H54 (cell line): ENCODE measurements at places on chromosomes 2 and 18.

GRCh38 chr2:222358876-222359275 lies 60.1 kb upstream of the PAX3 start:
- no peak for DNase-seq

DNA sequence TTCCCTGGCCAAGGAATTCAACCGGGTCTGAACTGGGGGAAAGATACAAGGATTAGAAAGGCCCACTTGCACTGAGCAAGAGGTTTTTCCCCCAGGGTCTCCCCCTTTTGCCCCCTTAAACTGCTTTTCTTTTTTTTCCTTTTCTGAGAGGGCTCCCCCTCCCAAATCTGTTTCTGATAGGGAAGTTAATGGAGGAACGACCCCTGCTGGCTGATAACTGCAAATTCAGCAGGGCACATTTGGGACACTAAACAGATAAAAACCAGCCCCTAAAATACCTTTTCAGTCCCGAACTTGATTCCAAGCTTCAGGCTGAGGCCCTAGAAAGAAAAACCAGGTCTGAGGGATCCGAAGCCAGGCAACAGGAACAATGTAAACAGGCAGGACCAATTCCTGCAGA lies 1012.4 kb upstream of the CRIM1 start:
- no peak for DNase-seq

GRCh38 chr2:216619411-216620393 lies 13.5 kb upstream of the IGFBP2 start:
- DNase-seq: no peak

DNA sequence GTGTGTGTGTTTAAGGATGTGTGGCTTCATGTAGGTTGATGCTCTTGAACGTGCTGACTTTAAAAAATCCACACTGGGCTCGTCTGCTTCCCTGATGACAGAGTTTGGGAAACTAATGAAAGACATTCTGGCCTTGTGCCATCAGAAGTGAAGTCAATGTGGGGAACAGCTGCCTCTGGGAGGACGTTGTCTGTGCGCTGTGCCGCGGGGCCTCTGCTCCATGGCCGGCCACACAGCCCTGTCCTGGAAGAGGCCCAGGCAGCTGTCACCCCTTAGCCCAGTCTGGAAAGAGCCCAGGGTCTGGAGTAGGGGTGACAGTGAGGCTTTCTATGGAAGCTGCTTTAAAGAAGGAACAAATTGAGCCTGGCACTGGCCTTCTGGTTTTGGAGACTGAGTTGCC lies 155.8 kb downstream of the SH3RF3 start:
- DNase-seq: no peak

GRCh38 chr2:7973801-7974480 lies 707.9 kb upstream of the ID2 start:
- no peak for DNase-seq

GRCh38 chr2:169672406-169672805 lies 21.8 kb downstream of the CFAP210 start:
- no peak for DNase-seq

DNA sequence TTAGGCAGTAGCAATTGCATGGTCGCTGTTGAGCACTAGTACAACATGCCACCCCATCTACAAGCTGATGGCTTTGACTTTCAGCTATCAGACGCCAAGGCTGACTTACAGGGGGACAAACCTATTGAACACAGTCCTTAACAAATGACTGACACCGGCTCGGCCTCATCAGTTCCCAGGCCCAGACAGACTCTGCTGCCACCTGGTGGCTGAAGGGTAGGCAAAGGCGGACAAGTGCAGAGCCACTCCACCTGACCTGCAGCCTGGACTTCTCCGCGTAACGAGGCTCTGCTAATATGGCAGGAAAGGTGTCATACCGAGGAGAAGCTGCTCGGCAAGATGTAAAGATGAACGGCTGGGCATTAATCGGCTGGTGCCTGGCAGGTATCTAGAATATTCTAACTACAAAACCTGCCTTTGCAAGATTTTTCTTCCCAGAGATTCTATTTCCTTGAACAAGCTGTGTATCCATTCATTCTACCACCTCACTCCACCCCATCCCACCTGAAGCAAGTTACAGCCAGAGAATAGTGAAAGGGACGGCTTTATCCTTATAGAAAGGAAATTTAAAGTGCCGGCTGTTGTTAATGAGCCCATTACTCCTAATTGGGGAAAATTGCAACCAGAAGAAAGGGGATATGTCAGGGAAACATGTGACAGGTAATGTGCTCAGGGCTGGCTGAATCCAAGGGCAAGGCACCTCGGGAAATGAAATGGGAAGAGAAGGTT lies 67.4 kb downstream of the STEAP3 start:
- peak; percentile 59 for DNase-seq

GRCh38 chr2:176126929-176127773 lies 2.4 kb upstream of the HOXD8 start:
- no peak for DNase-seq

DNA sequence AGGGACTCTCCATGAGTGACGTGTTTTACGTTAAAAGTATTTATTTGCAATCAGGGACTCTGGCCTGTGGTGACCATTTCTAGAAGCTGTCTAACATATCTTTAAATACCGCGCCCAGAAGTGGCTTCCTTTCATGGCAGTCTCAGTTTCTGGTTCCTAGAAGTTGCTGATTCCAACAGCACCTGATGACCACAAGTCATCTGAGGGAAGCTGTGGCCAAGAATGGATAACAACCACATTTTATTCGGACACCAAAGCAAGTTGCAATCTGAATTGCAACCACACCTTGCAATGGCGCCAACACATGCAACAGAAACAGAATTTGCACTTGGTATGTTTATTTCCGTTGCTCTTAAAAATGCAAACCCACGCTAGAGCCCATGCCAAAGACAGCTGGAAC lies 33.1 kb downstream of the MEX3C start:
- no peak for DNase-seq

DNA sequence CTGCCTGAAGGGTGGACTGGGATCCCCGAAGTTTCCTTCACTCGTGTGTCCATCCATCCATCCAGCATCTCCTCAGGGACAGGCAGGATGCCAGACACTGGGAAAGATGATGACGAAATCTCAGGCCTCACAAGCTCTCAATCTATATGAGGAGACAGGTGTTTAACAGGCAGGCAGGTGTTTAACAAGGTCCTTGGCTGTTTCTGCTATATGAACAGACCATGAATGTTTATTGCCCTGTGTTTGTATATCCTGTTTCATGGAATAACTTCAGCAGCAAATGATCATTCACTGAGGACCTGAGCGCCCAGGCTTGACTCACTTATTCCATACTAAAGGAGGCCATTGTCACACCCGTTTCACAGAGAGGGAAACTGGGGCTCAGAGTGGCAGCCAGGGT lies 685.8 kb upstream of the HS6ST1 start:
- no peak for DNase-seq

DNA sequence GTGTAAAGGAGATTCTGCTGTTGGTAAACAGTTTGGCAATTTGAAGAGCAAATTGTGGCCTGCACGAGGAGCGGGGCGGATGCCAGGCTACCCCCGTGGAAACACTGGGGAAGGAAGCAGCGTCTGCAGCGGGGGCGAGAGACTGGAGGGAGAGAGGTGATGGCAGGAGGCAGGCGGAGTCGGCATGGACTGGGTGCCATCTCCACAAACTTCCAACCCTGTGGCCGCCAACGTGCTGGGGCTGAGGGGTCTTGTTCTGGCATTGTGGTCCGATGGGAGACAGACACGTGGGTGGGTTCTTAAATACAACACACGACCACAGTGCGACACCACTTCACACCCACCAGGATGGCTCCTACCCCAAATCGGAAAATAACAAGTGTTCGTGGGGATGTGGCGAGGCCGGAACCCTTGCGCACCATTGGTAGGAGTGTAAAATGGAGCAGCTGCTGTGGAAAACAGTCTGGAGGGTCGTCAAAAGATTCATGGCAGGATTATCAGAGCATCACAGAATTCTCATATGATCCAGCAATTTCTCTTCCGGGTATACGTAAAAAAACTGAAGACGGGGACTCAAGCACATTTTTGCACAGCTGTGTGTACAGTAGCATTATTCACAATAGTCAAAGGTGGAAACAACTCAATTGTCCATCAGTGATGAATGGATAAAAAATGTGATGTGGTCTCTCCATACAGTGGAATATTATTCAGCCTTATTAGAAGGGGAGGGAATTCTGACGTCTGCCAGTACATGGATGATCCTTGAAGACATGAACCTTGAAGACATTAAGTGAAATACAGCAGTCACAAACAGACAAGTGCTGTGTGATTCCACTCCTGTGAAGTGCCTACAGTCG lies 82.4 kb upstream of the HPCAL1 start:
- DNase-seq: no peak

DNA sequence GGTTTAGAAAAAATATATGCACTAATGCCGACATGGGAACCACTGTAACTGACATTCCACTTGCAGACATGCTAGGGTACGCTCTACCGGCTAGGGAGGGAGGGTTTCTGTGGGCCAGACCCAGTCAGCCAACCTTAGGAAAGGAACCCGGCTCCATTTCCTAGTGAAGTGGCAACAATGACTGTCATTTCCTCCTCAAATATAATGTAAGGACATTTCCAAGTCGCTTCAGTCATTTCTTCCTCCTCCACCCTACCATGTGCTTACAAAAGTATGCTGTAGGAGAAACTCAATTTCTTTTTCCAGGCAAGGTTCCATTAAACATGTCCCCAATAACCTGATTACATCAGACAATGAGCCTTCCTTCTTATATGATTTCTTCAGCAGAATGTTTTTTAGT lies 64.3 kb upstream of the PSMD14 start:
- DNase-seq: no peak

DNA sequence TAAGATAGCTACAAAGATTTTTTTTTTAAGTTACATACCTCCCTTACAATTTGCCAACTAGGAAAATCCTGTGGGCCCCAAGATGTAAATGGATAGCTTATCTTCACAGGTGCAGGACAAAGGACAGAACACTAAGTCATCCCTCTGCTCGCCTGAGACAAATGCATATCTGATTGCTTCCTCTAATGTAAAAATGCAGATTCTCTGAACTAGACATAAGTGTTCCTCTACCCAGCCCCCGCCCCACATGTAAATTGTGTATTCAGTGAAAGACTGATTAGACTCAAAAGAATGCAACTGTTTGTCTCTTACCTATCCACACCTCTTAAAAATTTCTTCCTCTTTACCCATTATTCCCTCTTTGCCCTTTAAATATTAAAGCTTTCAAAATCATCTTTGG lies 96.5 kb downstream of the CYP26B1 start:
- DNase-seq: no peak

GRCh38 chr2:145910416-145910815 lies 1390.5 kb upstream of the ZEB2 start:
- DNase-seq: no peak

- no peak for DNase-seq
Measured at GRCh38 chr2:68379184-68379708, 14.2 kb downstream of the PLEK start.

DNA sequence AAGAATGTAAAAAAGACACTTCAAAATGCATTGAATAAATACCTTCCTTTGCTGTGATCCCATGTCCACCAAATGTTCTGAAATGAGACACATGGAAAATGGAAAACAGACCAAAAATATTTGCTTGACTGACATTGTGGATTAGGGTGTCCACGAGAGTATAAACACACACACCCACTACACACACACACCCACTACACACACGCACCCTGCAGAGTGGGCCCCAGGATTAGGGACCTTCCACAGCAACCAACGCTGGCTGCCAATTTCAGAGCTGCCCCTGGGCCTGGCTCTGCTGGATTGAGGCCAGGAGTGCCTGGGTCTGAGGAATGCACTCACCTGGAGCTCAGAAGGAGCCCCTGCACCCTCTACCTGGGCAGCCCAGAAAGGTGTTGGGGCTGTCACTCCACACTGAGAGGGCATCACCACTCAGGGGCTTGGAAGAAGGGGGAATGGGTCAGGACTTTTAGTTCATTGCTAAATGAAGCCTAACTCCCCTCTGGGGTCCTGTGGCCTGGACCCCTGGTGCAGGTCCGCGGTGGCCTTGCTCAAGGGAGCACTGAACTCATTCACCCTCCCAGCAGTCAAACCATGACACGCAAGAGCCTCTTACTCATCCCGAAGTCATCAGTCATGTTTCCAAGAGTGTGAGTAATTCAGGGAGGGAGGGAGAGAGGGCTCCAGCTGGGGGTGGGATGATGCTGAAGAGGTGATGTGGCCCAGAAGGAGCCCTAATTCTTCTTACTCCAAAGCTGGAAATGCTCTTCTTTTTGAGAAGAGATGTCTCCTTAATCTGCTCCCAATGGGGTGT lies 50.2 kb upstream of the PLB1 start:
- DNase-seq: peak; percentile 82

DNA sequence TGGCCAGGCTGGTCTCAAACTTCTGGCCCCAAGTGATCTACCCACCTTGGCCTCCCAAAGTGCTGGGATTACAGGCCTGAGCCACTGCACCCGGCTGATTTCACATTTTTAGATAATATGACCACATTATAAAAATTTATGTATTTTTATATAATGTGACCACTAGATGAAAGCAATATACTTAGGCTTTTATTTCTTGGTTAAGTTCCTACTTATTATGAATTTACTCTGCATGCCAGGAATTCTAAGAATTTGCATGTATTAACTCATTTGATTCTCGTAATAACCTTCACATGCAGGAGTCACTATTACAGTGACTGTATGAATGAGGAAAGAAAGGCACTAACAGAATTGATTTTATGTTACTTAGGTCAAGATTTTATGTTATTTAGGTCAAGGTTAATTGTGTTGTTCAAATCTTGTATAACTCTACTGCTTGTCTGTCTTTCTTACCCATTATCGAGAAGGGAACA lies 25.6 kb upstream of the CASP8 start:
- DNase-seq: no peak

- DNase-seq: peak; percentile 21
Measured at GRCh38 chr2:201971531-201972228, 62.0 kb upstream of the FZD7 start.

DNA sequence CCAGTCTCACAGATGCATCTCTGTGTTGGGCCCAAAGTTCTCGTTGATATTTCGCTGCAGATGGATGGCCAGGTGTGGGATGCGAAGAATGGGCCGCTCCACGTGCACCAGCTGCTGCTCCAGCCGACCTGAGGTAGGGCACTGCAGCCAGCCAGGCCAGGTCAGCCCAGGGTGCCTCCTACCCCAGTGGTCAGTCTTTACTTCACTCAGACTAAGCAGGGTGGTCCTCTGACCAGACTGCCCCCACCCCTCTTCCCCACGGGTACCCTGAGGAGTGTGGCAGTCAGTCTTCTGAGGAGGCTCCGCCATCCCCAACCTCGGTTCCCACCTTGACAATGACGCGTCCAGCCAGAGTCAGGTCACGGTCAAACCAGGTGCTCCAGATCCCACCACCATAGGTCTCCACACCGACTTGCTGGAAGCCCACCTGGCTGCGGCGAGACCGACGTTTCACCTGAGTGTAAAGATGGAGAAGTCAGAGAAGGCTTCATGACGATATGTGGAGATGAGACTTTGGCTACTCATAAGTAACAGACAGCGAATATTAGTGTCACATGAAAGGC lies 1.7 kb downstream of the DNPEP start:
- no peak for DNase-seq

DNA sequence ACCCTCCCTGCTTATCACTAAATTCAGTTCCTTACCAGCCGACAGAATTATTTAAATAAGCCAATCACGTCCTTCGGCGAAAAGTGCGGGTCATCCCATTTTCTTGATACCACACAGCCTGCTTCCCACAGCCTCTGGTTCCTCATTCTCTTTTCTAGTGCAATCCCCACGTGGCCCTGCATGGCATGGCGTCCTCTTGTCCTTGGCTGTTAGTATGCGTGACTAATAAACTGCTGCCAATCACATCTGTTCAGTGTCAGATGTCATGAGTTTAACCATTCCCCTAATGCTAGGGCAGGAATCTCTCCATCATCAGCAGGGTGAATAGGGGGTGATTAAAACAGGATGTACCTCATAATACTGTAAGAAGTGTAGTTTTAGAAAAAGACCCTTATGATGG lies 62.8 kb upstream of the TSPYL6 start:
- DNase-seq: no peak

GRCh38 chr2:227813562-227814353 lies at the start of gene CCL20:
CCL20 (plus strand) TSS chr2:227813842; CDS start chr2:227813912, 70 bp downstream.
- DNase-seq: no peak
